ENCODE measurements at places on chromosomes 7 and 10.

GRCh38 chr10:58334817-58335305, at the start of gene UBE2D1:
UBE2D1 (plus strand) TSS chr10:58335006; CDS start chr10:58335202, 196 bp downstream.
- DNase-seq, result no peak

DNA sequence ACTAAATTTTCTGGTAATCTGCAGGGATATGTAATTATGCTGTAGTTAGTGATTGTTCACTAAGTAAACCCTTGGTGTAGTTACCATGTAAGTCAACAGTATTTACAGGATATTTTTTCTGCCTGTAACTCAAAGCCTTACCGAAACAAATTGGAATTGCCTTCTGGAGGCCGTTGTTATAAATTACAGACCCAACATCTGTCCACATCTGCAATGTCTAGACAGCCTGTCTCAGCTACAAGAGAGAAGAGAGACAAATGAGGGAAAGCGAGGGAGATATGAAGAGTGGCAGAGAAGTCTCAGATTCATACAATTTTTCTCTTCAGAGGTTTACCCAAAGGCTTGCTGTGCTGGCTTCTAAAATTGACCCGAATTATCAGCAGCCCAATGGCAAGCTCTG, 23.7 kb upstream of the BTRC start:
- DNase-seq, result no peak

- no peak for DNase-seq
Observed at GRCh38 chr7:43302773-43303460, 190.5 kb downstream of the HECW1 start.

- DNase-seq, result no peak
Observed at GRCh38 chr7:12031638-12032037, 179.5 kb upstream of the TMEM106B start.

- DNase-seq, result no peak
Observed at GRCh38 chr7:49767719-49768118, 5.7 kb upstream of the VWC2 start.

- DNase-seq, result no peak
Observed at GRCh38 chr10:852386-852785, 79.1 kb downstream of the LARP4B start.

Measured in GM04504 (cell line).